NAMALWA (cell line): ENCODE measurements at places on chromosomes 2 and 18.

GRCh38 chr18:58649966-58650816, 21.1 kb upstream of the MALT1 start:
- DNase-seq, result peak; percentile 72

- DNase-seq, result peak; percentile 28
These were observed 214.5 kb downstream of the TMEM182 start for GRCh38 chr2:102975996-102976975.

DNA sequence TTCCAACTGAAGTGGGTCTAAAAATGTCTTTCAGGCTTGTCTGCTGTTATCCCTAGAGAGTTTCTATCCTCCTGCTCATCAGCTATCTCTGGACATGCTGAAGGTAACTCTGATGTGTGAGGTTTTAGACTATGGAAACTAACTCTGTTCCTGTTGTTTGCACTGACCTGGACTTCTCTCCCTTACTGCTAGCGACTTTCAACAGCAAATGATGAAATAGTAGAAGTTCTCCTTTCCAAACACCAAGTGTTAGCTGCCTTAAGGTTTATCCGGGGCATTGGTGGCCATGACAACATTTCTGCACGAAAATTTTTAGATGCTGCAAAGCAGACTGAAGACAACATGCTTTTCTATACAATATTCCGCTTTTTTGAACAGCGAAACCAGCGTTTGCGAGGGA, 26.9 kb downstream of the RMC1 start:
- DNase-seq, result no peak

DNA sequence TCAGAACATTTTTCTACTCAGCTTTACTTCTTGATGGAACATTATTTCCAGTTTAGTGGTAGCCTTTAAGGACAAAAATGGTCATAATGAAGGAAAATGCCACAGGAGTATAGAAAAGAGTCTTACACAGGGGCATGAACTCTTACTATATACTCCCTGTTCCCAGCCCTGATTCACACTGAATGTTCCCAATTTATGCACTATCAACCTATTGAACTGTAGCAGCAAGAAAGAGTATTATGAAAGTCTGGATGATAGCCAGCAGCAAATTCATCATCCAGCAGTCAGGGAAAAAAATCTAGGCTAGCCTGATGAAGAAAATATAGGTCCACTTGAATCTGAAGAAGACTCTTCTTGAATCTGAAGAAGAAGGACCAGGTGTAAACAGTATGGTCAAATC, 1170.3 kb upstream of the CHAC2 start:
- no peak for DNase-seq

DNA sequence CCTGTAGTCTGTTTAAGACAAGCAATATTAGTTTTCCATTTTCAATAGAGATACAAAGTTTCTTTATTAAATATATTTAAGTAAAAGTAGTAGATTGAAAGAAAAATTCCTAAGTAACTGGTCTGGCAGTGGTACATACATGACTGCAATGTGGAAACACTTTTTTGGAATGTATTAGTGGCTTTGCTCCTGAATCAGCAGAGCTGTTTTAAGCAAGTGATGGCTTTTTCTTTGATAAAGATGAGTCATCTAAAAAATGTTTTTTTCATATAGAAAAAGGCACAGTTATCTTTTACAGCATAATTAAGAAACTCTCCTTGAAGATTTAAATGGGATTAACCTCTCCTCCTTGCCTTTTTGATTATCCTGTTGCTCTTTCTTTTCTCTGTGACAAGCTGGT, 34.9 kb downstream of the KDM3A start:
- DNase-seq, result no peak

GRCh38 chr2:37776487-37776886, 105.0 kb upstream of the CDC42EP3 start:
- DNase-seq, result no peak

GRCh38 chr2:147712051-147712450, 132.8 kb upstream of the ACVR2A start:
- DNase-seq, result no peak

GRCh38 chr2:118968961-118969733, 27.2 kb downstream of the MARCO start:
- DNase-seq, result no peak

DNA sequence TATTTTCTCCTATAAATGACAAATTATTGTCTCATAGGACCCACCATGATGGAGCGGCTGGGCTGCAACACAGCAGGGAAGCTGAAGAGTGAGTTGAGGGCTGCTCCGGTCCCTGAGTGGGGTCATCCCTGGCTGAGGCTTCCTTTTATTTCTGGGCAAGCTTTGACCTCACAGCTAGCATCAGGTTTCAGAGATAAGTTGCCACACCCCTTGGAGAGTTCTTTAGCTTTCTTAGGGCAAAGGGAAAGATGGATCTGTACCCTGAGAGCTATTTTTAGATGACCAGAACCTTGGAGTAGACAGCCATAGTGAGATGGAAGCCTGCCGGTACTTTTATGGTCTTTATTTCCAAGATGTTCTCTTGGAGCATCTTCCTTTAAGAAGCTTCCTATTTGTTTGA, 11.5 kb downstream of the MYL1 start:
- DNase-seq, result no peak

GRCh38 chr2:28164280-28164801, 228.3 kb upstream of the FOSL2 start:
- DNase-seq, result no peak

GRCh38 chr18:39675368-39675767, 2109.8 kb upstream of the CELF4 start:
- DNase-seq, result no peak

- no peak for DNase-seq
These were observed 2.4 kb downstream of the DLX2 start for GRCh38 chr2:172100080-172100934.

DNA sequence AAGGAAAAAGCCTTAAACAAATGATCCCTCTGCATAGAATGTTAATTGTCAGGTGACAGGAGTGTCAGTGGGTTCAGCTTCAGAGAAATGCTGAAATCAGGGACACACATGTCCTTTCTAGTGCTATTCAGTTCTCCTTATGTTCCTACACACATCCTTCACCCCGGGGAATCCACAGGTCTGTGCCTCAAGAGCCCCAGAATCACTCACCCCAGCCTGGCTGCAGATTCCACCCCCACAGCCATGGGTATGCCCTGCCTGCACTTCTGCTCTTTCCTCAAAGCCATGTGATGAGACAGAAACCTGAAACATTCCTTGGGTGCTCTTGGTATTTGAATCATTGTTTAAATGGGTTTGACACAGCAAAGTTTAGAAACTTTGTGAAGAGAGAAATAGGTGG, 27.4 kb upstream of the FZD7 start:
- no peak for DNase-seq

- DNase-seq, result no peak
These were observed 213.5 kb downstream of the SOX11 start for GRCh38 chr2:5905661-5906060.

DNA sequence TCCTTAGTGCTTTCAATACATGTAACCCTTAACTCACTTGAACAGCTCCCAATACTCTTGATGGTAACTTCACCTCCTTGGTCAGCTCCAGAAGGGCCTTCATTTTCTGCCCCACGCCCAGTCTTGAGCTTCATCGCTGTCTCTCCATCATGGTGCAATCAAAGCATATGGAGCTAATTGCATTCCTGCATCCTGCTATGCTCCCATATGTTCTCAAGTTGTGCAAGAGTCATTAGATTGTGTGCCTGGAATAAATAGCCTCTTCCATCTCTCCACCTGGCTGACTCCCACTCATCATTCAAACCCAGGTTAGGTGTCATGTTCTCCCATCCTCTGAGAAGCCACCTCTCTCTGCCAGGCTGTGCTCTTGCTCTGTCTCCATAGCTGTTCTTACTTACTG, 364.5 kb upstream of the RGPD4 start:
- DNase-seq, result no peak

DNA sequence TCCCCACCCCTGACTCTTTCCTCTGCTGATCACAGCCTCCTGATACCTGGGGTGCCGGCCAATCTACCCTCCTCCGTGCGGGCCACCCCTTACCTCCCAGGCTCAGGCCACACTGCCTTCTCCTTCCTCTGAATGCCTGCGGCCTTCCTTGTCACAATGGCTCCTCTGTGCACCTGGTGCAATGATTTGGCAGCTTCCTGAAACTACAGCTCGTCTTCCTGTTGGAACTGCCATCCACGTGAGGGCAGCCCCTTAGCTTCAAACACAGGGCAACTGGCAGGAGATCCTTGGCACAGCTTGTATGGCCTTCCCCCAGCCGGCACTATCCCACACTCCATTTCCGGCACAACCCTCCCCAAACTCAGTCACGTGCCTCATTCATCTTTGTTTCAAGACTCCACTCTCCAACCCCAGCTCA, 69.0 kb downstream of the STPG4 start:
- DNase-seq, result no peak

DNA sequence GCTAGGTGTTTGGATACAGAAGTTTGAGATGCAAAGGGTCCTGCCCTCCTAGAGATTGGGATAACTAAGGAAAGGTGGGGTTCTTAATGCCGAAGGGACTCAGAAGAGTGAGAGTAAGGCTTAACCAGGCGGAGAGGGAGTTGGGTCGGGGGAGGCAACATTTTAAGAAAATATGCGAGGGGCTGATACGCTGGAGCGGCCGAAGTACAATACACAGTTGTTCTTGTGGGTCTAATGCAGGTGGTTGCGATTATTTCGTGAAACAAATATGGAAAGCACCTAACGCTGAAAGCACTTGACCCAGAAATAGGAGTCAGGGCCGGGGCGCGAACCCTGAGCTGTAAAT, 344 bp upstream of the MRPL33 start:
- peak; percentile 11 for DNase-seq

DNA sequence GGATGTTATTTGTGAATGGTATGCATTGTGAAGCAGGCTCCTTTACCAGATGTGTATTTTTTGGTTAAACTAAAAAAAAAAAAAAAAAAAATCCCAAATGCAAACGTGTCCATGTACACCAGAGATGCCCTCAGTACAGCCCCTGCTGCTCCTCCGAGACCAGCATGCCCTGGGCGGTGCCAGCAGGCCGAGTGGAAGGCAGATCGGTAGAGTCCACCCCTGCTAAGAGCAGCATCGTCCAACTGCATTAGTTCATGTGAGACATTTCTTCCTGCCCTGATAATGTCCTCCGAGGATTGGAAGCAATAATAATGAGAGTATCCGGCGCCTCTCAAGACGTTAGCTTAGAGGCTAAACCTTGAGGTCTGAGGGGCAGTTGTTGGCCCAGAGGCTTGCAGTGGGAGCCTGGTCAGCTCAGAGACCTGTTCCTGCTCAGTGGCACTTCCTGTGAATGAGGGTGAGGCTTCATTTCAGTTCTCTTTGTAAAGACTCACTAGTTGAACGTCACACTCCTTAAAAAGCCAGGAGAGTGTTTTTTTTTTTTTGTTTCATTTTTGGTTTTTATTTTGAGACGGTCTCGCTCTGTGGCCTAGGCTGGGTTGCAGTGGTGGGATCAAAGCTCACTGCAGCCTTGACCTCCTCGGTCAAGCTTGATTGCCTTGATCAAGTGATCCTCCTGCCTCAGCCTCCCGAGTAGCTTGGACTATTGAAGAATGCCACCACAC, 5.6 kb downstream of the SLC66A3 start:
- no peak for DNase-seq
